ENCODE measurements at places on chromosomes 6 and 20.

DNA sequence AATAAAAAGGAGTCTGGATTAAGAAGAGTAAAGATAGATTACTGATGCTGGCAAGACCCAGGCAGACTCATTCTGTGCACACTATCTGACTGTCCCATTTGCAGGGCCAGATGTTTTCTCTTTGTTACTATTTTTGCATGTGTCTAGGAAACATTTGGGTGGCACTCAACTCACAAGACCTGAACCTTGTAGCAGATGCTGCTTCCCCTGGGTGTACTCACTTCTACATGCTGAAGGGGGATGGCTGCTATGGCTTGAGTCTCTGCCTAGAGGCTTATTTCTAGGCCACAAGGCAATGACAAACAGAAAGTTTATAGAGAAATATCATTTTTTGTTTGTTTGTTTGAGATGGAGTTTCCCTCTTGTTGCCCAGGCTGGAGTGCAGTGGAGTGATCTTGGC, 351.4 kb downstream of the FOXA2 start:
- no peak for DNase-seq

- no peak for DNase-seq
These were observed 117.1 kb upstream of the TAB2 start for GRCh38 chr6:149200282-149200945.

DNA sequence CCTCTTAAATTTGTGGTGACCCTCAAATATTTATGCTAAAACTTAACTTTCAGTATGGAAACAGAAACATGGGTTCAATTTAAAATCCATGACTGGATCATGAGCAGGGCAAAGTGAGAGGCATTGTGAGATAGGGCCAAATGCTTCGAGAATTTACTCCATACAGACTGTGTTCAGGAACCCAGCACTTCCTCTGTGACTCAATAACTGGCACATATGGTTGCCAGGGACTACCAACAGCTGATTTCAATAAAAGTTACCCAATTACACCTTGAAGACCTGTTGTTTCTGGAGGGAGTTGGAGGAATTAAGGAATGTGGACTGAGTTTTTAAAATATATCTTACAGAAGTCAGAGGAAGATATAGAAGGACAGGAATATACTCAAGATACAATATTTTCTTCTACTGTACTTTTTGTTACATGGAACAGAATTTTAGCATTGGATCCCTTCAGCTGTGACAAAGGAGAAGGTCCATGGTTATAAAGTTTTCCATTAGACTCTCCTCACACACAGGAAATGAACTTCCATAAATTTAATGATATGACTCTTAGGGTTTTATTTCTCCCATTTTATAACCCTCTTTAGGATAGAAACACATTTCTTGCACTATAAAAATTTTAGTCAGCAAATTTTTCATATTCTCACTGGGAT, 258.5 kb downstream of the KHDC1L start:
- no peak for DNase-seq

- no peak for DNase-seq
These were observed 461.1 kb downstream of the MMUT start for GRCh38 chr6:49001856-49002541.

- DNase-seq, result peak; percentile 12
These were observed 1.8 kb downstream of the GTPBP2 start for GRCh38 chr6:43627008-43627825.

DNA sequence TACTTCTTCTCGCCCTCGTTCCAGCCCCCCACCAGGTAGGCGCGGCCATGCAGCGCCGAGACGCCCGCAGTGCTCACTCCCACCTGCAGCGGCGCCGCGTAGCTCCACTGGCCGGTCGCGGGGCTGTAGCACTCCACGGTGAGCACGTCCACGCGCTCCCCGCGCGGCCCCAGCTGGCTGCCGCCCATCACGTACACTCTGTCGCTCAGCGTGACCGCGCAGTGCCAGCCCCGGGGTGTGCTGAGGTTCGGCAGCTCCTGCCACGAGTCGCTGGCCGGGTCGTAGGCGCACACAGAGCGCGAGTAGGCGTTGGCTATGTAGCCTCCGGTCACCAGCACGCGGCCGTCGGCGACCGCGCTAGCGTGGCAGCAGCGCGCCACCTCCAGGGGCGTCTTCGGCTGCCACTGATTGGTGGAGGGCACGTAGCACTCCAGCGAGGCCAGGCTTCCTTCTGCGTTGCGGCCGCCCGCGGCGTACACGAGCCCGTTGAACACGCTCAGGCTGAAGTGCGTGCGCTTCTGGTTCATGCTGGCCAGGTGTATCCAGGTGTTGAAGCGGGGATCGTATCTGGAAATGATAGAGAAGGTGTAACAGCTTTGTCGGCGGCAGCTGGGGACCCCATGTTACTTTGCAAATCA, 13.7 kb downstream of the KLHL31 start:
- peak; percentile 88 for DNase-seq

GRCh38 chr6:35635601-35636597, 52.8 kb downstream of the FKBP5 start:
- no peak for DNase-seq

DNA sequence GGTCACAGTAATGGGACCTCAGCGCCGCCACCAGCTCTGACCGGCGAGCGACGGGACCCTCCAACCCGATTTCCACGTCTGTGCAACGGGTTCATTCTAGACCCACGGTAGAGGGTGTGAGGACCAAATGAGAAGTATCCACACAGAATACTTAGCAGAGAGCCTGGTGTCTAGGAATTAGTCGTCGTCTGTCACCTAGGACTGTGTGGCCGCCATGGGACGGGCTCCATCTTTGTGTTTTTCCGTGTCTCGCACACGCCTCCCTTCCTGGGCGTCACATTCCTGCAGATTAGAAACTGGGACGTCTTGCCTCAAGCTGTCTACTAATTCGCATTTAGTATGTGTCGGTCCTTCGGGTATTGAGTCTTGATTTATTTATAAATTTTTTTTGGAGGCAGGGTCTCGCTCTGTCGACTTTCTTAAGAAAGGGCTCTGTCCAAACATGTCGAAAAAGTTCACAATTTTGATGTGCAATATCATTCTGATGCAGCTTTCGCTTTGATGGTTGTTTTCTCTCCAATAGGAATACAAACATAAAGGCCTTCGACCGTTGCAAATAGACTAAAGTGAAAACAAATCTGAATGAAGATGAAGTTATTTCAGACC, 563 bp downstream of the MGME1 start:
- peak; percentile 52 for DNase-seq

DNA sequence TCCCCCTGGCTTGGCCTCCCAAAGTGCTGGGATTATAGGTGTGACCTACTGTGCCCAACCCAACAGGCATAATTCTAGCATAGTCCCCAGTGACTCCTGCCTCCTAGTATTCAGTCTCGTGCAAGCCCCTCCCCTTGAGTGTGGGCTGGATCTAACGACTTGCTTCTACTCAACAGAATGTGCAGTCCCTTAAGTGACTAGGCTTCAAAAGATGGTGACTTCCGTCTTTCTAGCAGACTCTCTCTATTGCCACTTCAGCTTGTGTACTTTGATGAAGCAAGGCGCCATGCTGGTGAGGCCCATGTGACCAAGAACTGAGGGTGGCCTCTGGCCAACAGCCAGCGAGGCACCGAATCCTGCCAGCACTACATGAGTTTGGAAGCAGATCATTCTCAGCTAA, 109.6 kb upstream of the TRAF3IP2 start:
- peak; percentile 86 for DNase-seq

- no peak for DNase-seq
These were observed 98.5 kb downstream of the INSM1 start for GRCh38 chr20:20466341-20466879.

- DNase-seq, result peak; percentile 37
These were observed 20.7 kb downstream of the PRPF6 start for GRCh38 chr20:64001607-64002011.

DNA sequence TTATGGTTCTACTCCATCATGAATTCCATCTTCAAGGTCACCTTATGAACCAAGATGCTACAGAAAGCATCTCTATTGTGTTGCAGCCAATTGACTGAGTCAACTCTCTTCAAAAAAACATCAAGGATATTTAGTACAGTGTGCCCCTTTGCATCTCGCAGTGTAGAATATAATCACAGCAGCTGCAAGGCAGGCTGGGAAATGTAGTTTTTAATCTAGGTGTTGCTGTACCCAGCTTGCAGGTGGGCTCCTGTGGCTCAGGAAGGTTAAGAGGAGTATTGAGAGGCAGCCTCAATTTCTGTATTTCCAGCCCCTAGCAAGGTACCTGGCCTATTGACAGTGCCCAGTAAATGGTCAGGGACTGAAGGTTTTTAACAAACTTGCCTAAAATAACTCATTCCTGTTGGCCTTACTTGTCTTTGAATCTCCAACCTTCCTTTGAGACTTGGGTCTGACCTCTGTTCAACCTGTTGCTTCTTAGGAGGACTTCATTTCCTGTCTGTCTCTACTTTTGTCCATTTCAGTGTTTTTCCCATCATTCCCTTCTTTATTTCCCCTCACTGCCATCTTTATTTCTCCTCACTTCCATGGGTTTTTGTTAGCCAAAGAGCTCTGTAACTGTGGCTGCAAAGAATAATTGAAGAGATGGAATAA, 150.5 kb downstream of the DNAH8 start:
- DNase-seq, result no peak

DNA sequence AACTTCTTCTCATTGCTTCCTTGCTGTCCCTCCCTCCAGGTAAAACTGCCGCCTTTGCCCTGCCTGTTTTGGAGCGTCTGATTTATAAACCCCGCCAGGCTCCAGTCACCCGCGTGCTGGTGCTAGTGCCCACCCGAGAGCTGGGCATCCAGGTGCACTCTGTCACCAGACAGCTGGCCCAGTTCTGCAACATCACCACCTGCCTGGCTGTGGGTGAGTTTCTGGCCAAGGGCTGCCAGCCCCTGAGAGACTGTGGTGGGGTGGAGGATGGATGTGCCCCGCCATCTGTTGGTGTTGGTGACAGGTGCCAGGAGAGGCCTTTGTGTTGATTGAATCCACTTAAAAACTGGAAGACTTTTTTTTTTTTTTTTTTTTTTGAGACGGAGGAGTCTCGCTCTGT, 9.5 kb downstream of the DDX27 start:
- DNase-seq, result peak; percentile 93

GRCh38 chr6:47157653-47158219, 115.6 kb upstream of the ADGRF1 start:
- no peak for DNase-seq

DNA sequence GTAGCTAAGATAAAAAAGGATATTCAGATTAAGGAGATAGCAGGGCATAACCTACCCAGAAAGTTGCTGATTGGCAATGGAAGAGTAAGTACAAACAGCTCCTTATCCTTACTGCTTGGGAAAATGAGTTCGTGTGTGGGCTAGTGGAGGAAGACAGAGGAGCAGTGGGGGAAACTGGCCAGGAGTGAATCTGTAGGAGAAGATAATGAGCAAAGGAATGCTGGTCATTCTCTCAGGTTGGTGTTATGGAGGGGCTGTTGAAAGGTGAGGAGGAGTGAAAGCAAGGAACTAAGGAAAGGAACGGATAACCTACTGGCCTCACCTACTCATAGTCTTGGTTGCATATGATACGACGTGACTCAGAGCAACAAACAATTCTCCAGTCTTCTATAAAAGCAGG, 7.3 kb upstream of the GJB7 start:
- no peak for DNase-seq

- DNase-seq, result no peak
These were observed 195.4 kb downstream of the TBX18 start for GRCh38 chr6:84568971-84569370.

DNA sequence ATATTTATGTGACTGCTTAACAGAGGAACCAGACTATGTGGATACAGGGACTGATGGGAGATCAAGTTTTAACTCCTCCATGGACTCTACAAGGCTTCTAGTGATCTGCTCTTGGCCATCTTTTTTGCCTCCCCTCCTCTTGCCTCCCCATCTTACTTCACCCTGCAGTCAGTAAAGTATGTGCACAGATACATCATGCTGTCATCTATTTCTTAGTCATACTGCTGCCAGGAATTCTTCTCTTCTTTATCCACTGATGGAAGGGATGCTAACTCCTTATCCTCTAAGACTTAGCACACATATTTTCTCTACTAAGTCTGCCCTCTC, 27.6 kb upstream of the FAM83C start:
- DNase-seq, result no peak

- DNase-seq, result peak; percentile 80
These were observed 14.2 kb downstream of the PAX1 start for GRCh38 chr20:21719592-21720214.

DNA sequence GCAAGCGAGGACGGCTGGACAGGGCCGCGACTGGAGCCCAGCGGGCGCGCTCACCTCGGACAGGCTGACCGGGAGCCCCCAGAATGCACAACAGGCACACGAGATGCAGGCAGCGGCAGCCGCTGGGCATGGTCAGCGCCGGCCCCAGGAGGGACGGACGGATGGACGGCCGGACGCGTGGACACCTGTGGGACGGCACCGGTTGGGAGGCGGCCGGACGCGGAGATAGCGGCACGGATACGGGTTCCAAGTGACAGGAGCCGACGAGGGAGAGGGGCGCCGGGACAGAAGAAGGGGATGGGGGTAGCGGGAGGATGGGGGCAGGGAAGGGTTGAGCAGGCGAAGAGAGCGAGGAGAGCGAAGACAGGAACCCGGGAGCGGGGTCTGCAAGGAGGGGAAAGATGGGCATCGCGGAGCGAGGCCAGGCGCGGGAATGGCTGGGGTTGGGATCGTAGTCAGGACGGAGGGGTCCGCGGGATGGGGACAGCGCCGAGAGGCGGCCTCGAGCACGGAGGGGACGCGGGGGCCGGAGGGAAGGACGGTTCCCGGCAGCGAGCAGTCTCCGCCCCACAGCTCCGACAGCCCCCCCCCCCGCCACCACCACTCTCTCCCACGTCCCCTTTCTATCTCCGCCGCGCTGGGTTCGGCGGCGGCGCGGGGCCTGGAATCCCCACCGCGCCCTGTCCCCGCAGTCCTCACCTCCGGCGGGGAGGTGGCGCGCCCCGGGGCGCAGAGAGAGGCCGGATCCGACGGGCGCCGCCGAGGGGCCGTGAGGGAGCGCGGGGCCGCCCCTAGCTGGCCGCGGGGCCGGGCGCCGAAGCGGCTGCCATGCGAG, 435 bp downstream of the DLK2 start:
- DNase-seq, result no peak

- no peak for DNase-seq
These were observed 35.3 kb upstream of the BCAS1 start for GRCh38 chr20:54105653-54106052.

DNA sequence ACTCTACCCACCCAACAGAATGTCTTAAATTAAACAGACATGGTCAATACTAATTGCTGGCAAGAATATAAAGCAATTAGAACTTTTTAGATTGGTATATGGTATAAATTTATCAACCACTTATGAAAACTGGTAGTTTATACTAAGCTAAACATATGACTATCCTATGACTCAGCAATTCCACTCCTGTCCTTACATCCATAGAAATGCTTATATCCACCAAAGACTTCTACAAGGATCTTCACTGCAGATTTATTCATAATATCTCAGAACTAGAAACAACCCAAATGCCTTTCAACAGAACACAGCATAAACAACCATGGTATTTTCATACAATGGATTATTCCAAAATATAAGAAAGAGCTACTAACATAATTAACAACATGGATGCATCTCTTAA, 4.6 kb downstream of the ZNF184 start:
- no peak for DNase-seq

DNA sequence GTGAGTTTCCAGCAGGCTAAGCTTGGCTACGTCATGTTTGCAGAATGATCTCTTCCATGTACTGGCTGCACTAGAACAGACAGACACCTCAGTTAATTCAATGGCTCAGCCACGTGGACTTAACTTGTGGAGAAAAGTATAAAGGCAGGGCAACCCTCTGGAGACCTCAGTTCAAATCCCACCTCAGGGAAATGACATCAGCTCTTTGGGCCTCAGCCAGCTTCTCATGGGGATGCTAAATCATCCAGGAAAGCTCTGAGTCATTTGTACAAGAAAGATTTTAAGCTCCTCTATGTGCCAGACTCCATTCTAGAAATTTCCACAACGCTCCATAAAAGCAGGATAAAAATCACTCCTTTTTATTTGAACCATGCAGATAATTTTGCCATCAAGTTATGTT, 128.5 kb upstream of the SALL4 start:
- no peak for DNase-seq

GRCh38 chr20:4581838-4582237, 139.9 kb upstream of the PRND start:
- no peak for DNase-seq

Measured in NCI-H1105 treated with DMSO at 0.1 percent for 48 hours (cell line).